ENCODE measurements at places on chromosomes 1 and 21.

DNA sequence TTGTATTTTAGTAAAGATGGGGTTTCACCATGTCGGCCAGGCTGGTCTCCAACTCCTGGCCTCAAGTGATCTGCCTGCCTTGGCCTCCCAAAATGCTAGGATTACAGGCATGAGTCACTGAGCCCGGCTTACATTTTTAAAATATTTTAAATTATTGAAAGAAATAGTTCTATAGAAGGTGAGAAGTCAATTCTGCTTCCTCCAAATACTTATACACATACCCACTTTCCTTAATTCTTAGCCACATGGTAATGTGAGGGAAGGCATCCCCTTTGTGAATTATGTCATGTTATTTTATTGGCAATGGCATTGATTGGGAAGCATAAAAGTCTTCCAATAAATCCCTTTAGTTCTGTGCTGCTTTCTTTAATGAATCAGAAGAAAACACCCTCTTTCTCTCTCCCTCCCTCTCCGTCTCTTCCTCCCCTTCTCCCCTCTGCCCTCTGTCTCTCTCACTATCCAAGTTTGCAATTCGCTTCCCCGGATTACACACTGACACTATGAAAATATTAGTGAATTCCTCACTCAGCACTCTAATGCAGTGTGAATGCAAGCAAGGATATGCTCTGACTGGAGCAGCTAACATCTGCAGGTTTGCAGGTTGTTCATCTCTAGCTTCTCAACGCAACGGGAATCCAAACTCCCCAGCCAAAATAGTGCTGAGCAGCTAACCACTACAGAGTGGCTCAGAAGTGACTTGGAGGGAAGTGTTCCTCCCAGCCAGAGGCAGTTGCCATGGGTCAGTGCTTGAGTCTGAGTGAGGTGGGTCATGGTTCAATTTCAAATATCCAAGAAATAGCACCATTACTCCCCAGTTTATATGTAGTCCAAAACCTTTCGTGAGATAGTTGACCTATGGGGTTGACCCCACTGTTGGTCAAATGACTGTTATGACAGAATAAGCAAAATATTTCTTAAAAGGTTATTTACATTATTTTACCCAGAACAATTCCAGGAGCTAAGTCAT lies 77.8 kb upstream of the CD55 start:
- H3K36me3 ChIP-seq: no peaks in the 10 kb centered on the region
- H3K27me3 ChIP-seq: 0 out of 2 replicates have a peak, but pooled peaks cover 2% of the 10 kb centered on the region
- no peak for DNase-seq
- no peak overlapping the region for H3K4me3 ChIP-seq

DNA sequence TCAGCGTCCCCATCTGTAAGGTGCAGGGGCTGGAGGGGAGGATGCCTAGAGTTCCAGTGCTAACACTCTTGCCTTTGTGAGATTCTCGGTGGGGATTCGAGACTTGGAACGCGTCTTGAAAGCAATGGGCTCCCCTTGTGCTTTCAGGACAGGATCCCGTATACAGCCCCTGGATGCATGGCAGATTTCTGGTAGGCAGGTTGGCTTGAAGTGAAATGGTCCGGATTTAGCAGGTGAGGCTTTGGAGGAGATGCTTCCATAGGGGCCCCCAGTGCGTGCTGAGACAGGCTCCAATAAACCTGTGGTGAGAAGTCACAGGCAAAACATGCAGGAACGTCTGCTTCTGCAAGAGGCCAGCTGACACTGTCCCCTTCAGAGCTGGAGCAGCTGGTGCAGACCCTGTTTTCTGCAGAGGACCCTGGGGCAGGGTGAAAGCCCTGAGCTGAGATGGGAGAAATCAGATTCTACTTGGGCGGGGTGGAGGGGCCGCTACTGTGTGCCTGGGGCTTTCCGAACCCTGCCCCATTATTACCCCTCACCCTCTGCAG lies 270.4 kb downstream of the PTPRU start:
- H3K4me1 ChIP-seq: no peaks in the 10 kb centered on the region
- no peaks in the 10 kb centered on the region for H3K36me3 ChIP-seq
- no peak for DNase-seq
- no peak overlapping the region for H3K27ac ChIP-seq
- no peak overlapping the region for H3K4me3 ChIP-seq

GRCh38 chr1:203556047-203556851 lies 62.3 kb downstream of the OPTC start:
- peak overlapping the region; percentile 26 for H3K27ac ChIP-seq
- H3K4me3 ChIP-seq: peak overlapping the region; percentile 15
- H3K36me3 ChIP-seq: no peaks in the 10 kb centered on the region
- DNase-seq: peak; percentile 65

DNA sequence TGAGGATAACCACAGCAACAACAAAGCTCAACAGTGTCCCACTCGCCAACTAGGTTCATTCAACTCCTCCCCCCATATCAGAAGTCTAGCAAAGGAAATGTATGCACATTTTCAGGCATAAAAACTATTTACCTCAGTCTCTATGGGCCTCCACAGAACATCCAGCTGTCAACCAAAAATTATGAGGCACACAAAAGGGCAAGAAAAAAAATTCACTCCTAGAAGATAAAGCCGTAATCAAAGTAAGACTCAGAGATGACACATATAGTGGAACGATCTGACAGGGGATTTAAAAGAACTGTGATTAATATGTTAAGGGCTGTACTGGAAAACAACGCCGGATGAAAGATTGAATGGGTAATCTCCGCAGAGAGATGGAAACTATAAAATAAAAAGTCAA lies 158.7 kb downstream of the NTPCR start:
- H3K36me3 ChIP-seq: no peaks in the 10 kb centered on the region
- H3K27me3 ChIP-seq: no peaks in the 10 kb centered on the region
- H3K4me1 ChIP-seq: peaks cover 21% of the 10 kb centered on the region
- H3K27ac ChIP-seq: no peak overlapping the region

DNA sequence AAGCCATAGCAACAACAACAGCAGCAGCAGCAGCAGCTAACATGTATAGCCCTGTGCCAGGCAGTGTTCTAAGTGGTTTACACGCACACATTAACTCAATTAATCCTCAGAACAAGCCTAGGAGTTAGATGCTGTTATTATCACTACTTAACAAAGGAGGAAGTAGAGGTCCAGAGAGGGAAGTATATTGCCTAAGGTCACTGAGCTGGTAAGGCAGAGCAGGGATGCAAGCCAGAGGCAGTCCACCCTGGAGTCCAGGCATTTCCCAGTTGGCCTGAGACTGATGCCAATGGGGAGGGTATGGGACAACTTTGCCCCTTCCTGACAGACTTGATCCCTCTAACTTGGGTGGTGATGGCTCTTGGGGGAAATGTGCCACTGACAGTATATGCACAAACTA lies 6.8 kb downstream of the CDC14A start:
- H3K4me3 ChIP-seq: no peak overlapping the region
- H3K4me1 ChIP-seq: peaks cover 9% of the 10 kb centered on the region
- H3K27ac ChIP-seq: no peak overlapping the region

GRCh38 chr1:99886841-99887240 lies 36.7 kb downstream of the AGL start:
- no peaks in the 10 kb centered on the region for H3K27me3 ChIP-seq
- H3K4me3 ChIP-seq: no peak overlapping the region
- DNase-seq: no peak
- no peak overlapping the region for H3K27ac ChIP-seq

DNA sequence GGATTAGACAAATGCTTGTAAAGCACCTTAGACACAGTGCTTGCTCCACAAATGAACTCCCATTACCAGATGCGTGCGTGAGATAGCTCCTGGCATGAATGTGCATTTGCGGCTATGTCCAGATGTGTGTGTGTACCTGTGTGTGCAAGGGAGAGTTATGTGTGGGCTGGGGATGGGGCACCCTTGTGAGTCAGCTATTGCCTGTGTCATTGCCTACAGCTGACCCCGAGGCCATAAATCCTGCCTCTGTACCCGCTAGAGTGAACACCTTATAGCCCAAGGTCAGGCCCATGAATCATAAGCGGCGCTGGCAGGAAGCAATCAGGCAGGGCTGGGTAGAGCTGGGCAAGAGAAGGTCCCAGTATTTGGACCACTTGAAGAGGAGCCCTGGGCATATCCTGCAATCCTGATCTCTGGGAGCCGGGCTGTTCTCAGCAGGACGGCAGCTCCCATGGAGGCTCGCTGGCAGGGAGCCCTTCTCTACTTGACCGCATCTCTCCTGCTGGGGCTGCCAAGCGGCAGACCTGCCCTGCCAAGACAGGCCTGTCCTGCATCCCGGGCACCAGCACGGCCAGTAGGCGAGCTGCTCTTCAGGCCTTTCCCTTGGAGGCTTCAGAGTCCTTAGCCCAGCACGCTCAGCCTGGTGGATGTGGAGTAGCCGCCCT lies 86.4 kb downstream of the TMEM53 start:
- H3K27me3 ChIP-seq: peaks cover 9% of the 10 kb centered on the region
- no peaks in the 10 kb centered on the region for H3K36me3 ChIP-seq
- H3K4me1 ChIP-seq: no peaks in the 10 kb centered on the region
- DNase-seq: no peak

GRCh38 chr1:3155056-3155925 lies 86.3 kb downstream of the PRDM16 start:
- H3K27ac ChIP-seq: no peak overlapping the region
- H3K27me3 ChIP-seq: peaks cover 5% of the 10 kb centered on the region
- no peaks in the 10 kb centered on the region for H3K4me1 ChIP-seq
- no peaks in the 10 kb centered on the region for H3K36me3 ChIP-seq
- DNase-seq: no peak

GRCh38 chr1:64518692-64519481 lies 49.0 kb downstream of the CACHD1 start:
- H3K4me3 ChIP-seq: no peak overlapping the region
- H3K27me3 ChIP-seq: no peaks in the 10 kb centered on the region
- H3K36me3 ChIP-seq: no peaks in the 10 kb centered on the region
- no peak for DNase-seq
- peaks cover 17% of the 10 kb centered on the region for H3K4me1 ChIP-seq
- H3K27ac ChIP-seq: no peak overlapping the region

DNA sequence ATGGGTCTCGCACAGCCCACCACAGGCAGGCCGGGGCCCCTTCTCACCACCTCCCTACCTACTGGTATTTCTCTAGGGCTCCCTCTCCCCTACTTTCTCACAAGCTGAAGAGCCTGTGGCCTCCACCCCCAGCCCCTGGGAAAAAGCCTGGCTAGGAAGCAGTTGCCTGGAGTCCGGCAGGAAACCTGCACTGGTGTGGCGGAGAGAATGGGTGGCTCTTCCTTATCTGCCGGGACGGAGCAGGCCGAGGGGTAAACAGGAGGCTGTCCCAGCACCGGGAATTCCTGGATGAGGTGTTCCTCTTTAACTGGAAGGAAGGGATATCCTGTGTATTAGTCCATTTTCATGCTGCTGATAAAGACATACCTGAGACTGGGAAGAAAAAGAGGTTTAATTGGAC lies 125.8 kb downstream of the TLR5 start:
- no peaks in the 10 kb centered on the region for H3K27me3 ChIP-seq
- no peaks in the 10 kb centered on the region for H3K36me3 ChIP-seq
- no peak overlapping the region for H3K4me3 ChIP-seq
- H3K4me1 ChIP-seq: peaks cover 6% of the 10 kb centered on the region
- no peak overlapping the region for H3K27ac ChIP-seq
- no peak for DNase-seq

DNA sequence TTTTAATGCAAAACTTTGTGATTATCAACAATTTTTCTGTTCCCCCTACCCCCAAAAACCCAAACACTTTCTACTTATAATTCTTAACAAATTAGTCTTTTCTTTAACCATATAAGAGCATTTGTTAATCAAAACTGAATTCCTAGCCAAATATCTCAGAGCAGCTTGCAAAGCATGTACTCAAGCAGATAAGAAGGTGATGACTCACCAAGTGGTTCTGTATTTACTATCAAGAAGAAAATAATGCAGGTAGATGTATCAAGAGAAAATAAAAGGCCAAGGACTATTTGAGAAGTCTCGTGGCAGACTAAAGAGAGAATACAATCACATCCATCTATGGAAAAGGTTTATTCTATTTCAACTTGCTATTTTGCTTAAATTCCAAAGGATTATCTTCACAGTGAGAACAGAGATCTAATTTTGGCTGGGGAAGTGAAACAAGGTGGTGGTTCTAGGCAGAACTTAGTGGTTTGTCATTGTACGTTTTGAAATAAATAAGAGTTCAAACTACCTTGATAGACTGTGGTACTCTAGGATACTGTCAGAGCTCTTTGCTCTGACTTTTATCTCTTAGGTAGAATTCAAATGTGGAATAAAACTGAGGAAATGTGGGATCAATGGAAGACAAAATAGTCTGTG lies 94.7 kb upstream of the NRIP1 start:
- no peaks in the 10 kb centered on the region for H3K27me3 ChIP-seq
- no peak for DNase-seq
- no peaks in the 10 kb centered on the region for H3K36me3 ChIP-seq
- no peak overlapping the region for H3K4me3 ChIP-seq

GRCh38 chr1:53547231-53547790 lies 88.1 kb downstream of the DMRTB1 start:
- H3K27me3 ChIP-seq: peaks cover 47% of the 10 kb centered on the region
- H3K4me1 ChIP-seq: no peaks in the 10 kb centered on the region
- DNase-seq: no peak
- no peaks in the 10 kb centered on the region for H3K36me3 ChIP-seq
- H3K4me3 ChIP-seq: no peak overlapping the region

- no peak for DNase-seq
- H3K4me3 ChIP-seq: no peak overlapping the region
- H3K27ac ChIP-seq: no peak overlapping the region
- H3K4me1 ChIP-seq: no peaks in the 10 kb centered on the region
Observed at GRCh38 chr1:90435351-90435750, 281.8 kb downstream of the BARHL2 start.

GRCh38 chr1:156065871-156066270 lies 4.9 kb downstream of the RAB25 start:
- no peak for DNase-seq
- no peak overlapping the region for H3K27ac ChIP-seq
- H3K27me3 ChIP-seq: no peaks in the 10 kb centered on the region

DNA sequence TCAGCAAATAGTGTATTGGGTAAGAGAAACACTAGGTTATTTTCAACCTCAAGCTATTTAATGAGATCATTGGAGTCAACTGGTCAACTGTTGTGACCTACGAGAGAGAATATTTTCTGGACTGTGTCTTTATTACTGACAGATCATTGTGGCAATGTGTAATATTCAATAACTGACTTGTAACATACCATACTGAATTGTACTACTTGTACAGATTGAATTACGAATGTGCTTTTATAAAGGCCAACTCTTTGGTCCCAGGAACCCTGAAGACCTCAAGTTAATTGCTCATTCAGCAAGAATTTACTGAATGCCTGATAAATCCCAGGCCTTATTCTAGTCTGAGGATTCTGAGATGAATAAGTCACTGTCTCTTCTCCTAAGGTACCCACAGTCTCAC lies 56.1 kb upstream of the CAMK1G start:
- H3K27me3 ChIP-seq: no peaks in the 10 kb centered on the region
- no peak overlapping the region for H3K4me3 ChIP-seq
- peak overlapping the region; percentile 92 for H3K27ac ChIP-seq
- H3K4me1 ChIP-seq: peaks cover 56% of the 10 kb centered on the region

- no peak overlapping the region for H3K4me3 ChIP-seq
- H3K4me1 ChIP-seq: no peaks in the 10 kb centered on the region
- peaks cover 2% of the 10 kb centered on the region for H3K27me3 ChIP-seq
- no peaks in the 10 kb centered on the region for H3K36me3 ChIP-seq
Observed at GRCh38 chr1:206982216-206982615, 12.0 kb upstream of the FCAMR start.

- H3K27ac ChIP-seq: no peak overlapping the region
- H3K4me3 ChIP-seq: no peak overlapping the region
- no peaks in the 10 kb centered on the region for H3K36me3 ChIP-seq
- no peak for DNase-seq
- no peaks in the 10 kb centered on the region for H3K27me3 ChIP-seq
Observed at GRCh38 chr1:198444792-198445191, 95.7 kb downstream of the ATP6V1G3 start.

- no peak overlapping the region for H3K27ac ChIP-seq
- H3K4me3 ChIP-seq: no peak overlapping the region
- DNase-seq: no peak
- no peaks in the 10 kb centered on the region for H3K36me3 ChIP-seq
Observed at GRCh38 chr1:101175886-101176285, 60.9 kb upstream of the S1PR1 start.

Data from SJCRH30 (cell line).